ENCODE measurements at places on chromosomes 5 and 9.
A peak's percentile ranks its signal among the peaks of the same experiment; 100 is the strongest.

DNA sequence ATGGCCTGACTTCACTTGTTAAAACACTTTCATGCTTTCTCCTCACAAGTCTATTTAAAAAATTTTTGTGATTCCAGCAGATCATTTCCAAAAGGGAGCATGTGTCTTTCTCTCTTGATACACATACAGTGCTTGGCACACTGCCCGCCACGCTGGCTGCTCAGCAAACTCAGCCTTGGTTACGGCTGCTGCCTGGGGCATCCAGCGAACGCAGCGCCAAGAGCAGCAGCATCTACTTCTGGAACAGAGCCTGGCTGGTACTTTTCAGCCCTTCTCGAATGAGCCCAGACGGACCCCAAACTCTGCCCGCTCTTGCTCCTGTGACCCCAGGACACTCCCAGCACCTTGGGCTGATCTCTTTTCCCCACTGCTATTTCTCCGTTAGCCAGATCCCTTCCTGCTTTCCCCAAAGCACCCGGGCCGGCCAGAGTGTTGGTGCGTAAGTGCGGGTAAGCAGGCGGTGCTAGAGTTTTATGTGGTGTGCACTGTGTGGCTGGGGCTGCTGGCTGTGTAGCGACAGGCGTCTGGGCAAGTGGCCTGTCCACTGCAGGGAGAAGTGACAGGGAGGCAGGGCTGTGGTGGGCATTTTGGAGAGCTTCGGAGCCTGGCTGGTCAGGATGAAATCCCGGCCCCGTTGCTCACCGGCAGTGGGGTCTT lies 73.2 kb downstream of the SH3PXD2B start:
- DNase-seq: no peak

DNA sequence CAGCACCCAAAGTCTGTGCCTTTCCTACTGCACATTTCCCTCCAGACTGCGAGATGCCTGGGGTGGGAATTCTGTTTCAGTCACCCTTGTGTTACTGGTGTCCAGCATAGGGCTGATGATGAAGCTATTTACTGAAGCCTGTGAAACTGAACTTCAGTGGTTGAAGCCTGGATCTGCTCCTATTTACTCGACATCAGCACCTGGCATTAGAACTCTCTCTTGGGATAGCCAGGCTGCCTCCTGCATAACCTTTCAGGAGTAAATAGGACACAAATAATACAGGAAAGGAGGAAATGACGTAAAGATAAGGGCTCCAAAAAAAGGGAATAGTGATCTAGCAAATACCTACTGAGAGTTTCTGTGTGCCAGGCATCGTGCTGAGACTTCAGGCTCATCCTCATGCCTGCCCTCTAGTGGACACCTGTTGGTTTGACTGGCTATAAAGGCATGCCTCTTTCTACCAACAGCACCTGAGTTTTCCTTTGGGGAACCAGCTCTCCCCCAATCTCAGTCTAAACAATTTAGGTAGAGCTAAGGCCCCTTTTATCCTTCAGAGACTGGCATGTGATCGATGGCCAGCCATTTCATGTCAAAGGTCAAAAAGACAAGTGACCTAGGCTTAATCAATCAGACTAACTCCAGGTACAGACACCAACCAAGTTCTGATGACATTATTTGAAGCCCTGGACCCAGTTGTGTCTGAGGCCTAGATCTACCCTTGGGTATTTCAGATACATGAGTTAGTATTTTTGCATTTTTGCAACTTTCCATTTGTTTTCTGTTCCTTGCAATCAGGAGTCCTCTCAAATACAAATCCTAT lies 192.1 kb upstream of the TRIM32 start:
- DNase-seq: peak; percentile 30

DNA sequence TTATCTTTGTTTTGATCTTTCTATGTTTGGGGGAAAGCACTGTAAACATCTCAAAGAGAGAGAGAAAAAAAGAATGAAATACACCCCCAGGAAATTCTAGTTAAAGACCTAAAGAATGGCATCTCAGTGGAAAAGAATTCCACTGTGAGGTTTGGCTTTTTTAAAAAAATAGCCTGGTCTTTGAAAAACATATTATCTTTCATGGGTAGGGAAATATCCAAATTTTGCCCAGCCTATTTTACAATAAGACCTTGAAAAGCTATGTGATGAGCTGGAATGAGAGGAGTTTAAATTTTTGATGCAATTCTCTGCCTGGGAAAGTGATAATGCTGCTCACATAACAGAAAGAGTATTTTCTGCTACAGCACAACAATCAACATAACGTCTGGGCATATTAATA lies 348.1 kb upstream of the WWC1 start:
- no peak for DNase-seq

DNA sequence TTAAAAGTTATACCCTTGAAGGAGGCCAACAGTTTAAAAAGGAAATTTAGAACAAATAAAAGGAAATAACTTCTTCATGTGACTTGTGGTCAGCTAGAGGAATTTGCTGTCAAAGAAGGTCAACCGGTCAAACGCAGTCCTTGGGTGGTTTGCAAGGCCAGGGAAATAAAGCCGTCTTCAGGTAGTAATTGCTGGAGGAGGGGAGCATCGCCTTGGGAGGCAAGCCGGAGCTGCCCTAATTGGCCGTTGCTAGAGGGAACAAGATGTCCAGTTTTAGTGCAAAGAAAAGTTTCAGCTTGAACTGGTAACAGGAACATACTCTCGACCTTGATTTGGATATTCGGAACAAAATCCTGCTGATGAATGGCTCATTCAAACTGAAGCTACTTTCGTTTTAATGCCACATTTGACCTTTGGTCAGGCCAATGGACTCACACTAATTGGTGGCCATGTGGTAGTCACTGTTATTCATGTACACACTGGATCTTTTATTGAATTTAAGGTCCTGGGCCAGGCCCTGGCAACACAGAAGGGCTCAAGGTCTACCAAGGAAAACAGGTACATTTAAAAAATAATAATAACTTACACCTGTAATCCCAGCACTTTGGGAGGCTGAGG lies 47.0 kb upstream of the MYO10 start:
- no peak for DNase-seq

- DNase-seq: peak; percentile 36
These were observed 174.0 kb upstream of the NREP start for GRCh38 chr5:111930905-111931461.

GRCh38 chr9:114119242-114120191 lies 20.4 kb upstream of the KIF12 start:
- DNase-seq: no peak

DNA sequence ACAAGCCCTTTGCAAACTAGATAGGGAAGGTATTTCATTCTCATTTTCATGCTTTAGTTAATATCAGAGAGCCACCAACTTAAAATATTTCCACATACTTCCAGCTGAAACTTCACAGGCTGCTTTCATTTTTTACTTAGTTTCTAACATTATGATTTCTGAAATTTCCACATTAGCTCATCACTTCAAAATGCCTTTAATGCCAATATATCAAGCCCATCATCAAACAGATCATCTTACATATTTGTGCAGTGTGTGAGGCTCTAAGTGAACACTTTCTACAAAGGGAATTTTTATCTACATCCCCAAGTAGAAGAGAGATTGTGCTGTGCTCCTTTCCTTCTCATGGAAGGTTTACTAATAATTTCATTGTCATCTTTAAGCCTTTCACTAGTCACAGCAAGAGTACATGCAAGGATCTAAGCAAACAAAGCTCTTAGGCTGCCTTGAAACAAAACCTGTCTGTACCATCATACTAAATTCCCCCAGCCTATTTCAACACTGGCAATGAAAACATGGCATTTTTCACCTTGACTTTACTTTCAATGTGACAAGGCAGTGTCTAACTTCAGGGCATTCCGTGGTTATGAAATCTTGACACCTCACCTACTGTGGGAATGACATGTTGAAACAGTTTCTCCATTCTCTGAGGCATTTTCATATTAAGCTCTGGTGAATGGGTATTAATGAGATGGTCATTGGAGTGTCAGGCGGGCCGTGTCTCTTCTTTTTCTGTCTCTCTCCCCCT lies 45.4 kb downstream of the PPP2R2B start:
- DNase-seq: no peak

DNA sequence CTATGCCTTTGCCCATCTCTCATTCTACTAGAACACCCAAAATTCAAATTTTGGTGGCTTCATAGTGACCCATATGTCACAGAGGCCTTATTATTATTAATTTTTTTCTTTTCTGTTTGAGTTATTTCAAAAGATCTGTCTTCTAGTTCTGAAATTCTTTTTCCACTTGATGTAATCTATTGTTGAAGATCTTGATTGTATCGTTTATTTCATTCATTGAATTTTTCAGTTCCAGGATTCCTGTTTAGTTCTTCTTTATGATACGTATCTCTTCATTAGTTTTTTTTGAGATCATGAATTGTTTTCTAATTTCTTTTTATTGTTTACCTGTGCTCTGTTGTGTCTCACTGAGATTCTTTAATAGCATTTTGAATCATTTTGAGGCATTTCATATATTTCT lies 24.6 kb upstream of the APBA1 start:
- DNase-seq: no peak

DNA sequence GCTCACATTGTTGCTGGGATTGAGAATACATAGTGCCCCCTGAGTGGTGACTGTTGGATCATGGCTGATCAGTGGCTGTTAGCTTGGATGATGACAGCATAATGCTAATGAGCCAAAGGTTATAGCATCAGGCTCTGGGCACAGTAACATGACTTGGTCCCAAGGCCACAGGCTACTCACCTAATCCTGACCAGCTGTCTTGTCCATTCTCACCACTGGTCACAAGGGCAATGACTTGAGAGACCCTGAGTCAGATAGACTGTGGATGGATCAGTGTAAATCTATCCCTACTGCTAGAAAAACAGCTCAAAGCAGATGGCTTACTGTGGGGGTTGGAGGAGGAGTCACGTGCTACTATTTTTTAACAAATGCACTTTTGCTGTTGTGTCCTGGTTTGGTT lies 74.7 kb downstream of the AOPEP start:
- DNase-seq: no peak

GRCh38 chr9:32728181-32728580 lies 55.2 kb upstream of the TMEM215 start:
- no peak for DNase-seq

DNA sequence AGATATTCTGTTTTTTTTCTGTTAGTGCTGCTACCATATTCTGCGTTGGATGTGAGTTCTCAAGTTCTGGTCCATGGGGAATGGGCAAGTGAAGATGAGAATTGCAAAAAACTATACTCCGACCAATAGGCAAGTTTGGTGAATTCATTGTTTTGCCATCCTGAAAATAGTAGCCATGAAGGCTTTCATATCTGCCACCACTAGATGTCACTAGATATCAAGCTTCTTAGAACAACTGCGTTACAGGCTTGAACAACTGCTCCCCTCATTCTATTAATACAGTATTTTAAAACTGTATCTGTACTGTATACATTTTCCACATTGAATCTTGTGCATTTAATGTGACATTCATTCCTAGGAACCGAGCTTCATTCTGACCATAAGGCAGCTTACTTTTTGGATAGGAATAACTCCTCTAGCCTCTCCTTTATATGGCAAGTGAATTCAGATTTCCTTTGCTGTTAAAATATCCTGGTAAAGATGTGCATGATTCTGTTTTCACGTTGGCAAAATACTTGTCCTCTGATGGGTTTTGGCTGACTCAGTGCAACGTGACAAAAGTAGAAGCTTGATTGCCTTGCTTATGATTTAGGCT lies 163.6 kb downstream of the SREK1 start:
- peak; percentile 69 for DNase-seq

GRCh38 chr5:76062502-76063041 lies 20.6 kb upstream of the SV2C start:
- DNase-seq: no peak

DNA sequence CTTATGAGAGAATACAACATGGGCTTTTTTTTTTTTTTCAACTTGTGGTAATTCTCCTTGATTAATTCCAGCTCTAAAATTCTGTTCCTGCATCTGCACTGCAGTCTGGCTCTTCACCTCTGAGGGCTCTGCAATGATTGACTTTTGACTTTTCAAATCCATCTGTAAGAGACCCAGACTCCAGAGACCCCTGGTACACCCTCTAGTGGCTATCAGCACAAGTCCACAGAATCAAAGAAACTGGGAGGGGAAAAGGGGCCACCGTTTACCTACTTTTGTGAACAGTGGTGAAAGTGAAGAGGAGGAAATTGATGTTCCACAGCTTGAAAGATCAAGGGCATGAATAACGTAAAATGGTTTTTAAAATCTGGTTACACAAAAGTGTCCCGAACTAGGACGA lies 151.6 kb downstream of the SLIT3 start:
- DNase-seq: no peak

- DNase-seq: no peak
These were observed 295.4 kb upstream of the DAB2 start for GRCh38 chr5:39720136-39720535.

DNA sequence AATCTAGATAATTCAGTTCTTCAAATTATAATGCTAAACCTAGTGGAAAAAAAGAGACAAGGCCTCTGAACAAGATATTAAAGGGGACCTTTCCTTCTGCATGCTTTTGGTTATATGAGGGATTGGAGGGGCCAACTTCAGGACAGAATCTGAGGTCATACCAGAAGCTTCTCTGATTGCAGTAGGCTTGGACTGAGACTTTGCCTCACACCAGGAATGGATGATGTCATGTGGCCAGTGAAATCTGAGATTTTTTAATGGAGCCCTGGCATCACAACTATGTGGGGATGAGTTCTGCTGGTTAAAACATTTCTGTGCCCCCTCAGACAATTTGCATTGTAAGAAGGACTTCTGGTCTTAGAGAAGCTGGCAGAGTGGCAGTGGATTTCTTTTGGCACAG lies 88.6 kb downstream of the ANGPTL2 start:
- no peak for DNase-seq

DNA sequence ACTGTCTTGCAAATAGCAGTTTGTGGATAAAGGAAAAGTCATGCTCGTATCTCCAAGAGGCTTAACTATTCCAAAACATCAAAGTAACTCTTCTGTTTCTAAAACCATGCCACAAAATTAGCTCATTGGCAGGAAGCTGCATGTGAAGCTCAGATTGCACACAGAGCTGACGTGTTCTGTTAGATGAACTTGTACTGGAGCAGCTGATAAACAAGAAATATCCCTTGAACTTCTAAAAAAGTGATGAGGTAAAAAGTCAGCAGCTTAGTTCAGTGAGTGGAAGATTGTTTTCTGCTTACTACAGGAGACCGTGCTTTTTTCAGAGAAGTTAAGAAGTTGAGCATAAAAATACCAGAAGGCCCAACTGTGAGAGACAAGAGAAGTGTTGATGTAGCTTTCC lies 113.2 kb downstream of the SLC12A2 start:
- no peak for DNase-seq

DNA sequence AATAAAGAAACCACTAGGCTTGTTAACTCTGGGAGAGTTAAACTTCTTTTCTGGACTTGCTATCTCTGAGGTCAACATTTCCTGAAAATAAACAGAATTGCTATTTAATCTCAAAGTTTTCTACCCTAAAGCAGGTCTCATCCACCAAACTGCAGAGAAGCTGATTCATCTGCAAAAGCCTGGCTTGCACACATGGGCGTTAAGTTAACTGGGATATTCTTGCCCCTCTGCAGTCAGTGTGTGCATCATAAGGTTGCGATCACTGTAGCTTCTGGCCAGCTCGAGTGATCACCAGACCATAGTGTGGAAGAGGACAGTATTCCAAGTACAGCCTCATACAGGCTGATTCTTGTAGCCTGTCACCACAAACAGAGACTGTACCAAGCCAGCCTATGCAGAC lies 99.2 kb downstream of the SPOCK1 start:
- no peak for DNase-seq

Measured in RWPE1 (cell line).